HFFc6 (cell line): ENCODE measurements at places on chromosomes 5 and 9. TPM values are rescaled to one million over a fixed set of nuclear protein-coding genes. Genes with fewer than 3 reads are reported as not detected.

The BARX1 gene
- not detected in 3 replicates for total RNA-seq

The GALNT12 gene
- 0.14 TPM in 1 of 2 replicates, not detected in the other for total RNA-seq

- H3K27me3 ChIP-seq, result no peaks in the 10 kb centered on the region; the same call in 1 of the 2 replicates
- no peak overlapping the region for H3K27ac ChIP-seq
- H3K36me3 ChIP-seq, result no peaks in the 10 kb centered on the region
- no peak overlapping the region for H3K4me3 ChIP-seq
- no peaks in the 10 kb centered on the region for H3K4me1 ChIP-seq
These were observed 391.5 kb upstream of the SMC2 start for GRCh38 chr9:103702572-103702971.

The SLF1 gene
- total RNA-seq, result 3.5 to 4.7 TPM (median 4.5 TPM) in 3 replicates

GRCh38 chr5:170469414-170469813 lies 34.4 kb upstream of the KCNIP1 start:
- no peak overlapping the region for H3K27ac ChIP-seq
- no peak overlapping the region for H3K4me3 ChIP-seq
- H3K4me1 ChIP-seq, result no peaks in the 10 kb centered on the region
- H3K36me3 ChIP-seq, result no peaks in the 10 kb centered on the region

The KIF20A gene
- 36.4 to 83.2 TPM (median 61.9 TPM) in 3 replicates for total RNA-seq

- no peak overlapping the region for H3K4me3 ChIP-seq
- H3K27me3 ChIP-seq, result peaks cover 19% of the 10 kb centered on the region
- H3K4me1 ChIP-seq, result no peaks in the 10 kb centered on the region
- H3K36me3 ChIP-seq, result no peaks in the 10 kb centered on the region
- H3K27ac ChIP-seq, result no peak overlapping the region
These were observed 146.3 kb upstream of the FSTL4 start for GRCh38 chr5:133758641-133759040.
